ENCODE measurements at places on chromosomes 16 and 17. TPM values are rescaled to one million over a fixed set of nuclear protein-coding genes. Genes with fewer than 3 reads are reported as not detected.

DNA sequence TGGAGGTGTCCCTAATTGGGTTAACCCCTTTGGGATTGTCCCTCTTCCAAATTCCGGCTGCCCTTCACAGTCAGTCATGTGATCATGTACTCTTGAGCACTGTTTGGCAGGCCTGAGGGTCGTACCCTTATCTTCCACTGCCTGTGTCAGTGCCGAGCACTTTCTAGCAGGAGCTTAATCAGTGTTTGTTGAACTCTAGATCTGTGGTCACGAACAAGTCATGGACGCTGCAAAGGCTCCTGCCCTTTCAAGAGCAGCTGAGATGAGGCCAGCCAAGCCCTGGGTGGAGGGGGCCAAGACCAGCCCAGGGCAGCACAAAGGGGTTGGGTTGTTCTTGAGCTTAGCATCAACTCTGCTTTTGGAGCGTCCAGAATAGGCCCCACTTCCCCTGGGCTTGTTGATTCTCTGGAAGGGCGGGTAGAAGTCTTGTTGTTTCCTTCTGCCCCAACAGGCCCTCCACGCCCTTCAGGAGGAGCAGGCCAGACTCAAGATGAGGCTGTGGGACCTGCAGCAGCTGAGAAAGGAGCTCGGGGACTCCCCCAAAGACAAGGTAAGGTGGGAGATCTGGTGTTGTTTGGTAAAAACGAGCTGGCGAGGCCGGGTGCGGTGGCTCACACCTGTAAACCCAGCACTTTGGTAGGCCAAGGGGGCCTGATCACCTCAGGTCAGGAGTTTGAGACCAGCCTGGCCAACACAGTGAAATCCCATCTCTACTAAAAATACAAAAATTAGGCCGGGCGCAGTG, 5.3 kb downstream of the IFI35 start:
- peaks cover 45% of the 10 kb centered on the region for H3K36me3 ChIP-seq
- no peak overlapping the region for H3K27ac ChIP-seq
- no peak for DNase-seq
- no peak overlapping the region for H3K4me3 ChIP-seq

GRCh38 chr17:46195217-46195855, 2.1 kb upstream of the KANSL1 start:
- H3K4me1 ChIP-seq, result peaks cover 7% of the 10 kb centered on the region
- no peak overlapping the region for H3K27ac ChIP-seq
- no peak for DNase-seq
- no peak overlapping the region for H3K4me3 ChIP-seq
- H3K36me3 ChIP-seq, result peaks cover 3% of the 10 kb centered on the region
- no peaks in the 10 kb centered on the region for H3K27me3 ChIP-seq

GRCh38 chr17:50787106-50787505, 19.8 kb upstream of the ANKRD40CL start:
- DNase-seq, result no peak
- H3K27me3 ChIP-seq, result no peaks in the 10 kb centered on the region
- no peak overlapping the region for H3K27ac ChIP-seq
- H3K4me1 ChIP-seq, result peaks cover 12% of the 10 kb centered on the region
- no peaks in the 10 kb centered on the region for H3K36me3 ChIP-seq

DNA sequence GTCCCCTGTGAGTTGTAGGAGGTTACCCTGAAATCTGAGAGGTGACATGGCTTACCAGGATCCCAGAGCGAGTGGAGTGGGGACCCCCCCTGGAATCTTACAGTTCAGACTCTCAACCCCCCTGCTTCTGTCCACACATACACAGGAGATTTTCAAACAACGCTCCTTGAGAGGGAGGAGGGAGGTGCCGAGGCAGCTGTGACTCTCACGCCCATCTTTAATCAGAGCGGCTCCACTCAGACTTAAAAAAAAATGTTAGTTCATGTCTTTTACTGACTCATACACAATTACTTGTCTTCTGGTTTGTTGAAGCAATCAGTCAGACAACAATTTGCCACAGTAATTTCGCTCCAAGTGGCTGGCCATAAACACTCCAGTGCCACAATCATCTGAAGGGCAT, 15.4 kb upstream of the TMEM220 start:
- no peak for DNase-seq
- H3K4me1 ChIP-seq, result peaks cover 12% of the 10 kb centered on the region
- H3K4me3 ChIP-seq, result no peak overlapping the region
- no peaks in the 10 kb centered on the region for H3K27me3 ChIP-seq
- H3K36me3 ChIP-seq, result no peaks in the 10 kb centered on the region

DNA sequence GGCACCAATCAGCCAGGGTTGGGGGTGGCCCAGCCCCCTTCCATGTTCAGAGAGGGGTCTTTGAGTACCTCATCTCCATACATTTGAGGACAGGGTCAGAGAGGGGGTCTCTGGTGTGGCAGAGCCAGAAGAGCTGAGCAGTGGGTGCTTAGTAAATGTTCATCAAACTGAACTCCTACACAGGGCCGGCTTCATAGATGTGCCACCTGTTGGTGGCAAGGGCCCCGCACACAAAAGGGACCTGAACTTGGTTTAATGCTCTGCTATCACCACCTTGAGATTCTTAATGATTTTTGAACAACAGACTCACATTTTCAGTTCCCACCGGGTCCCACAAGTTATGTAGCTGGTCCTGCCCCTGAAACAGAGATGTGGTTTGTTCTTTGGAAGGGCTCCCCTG, 9.0 kb upstream of the C1QL1 start:
- no peak overlapping the region for H3K27ac ChIP-seq
- peaks cover 7% of the 10 kb centered on the region for H3K27me3 ChIP-seq
- no peaks in the 10 kb centered on the region for H3K36me3 ChIP-seq
- H3K4me1 ChIP-seq, result peaks cover 28% of the 10 kb centered on the region
- H3K4me3 ChIP-seq, result no peak overlapping the region

DNA sequence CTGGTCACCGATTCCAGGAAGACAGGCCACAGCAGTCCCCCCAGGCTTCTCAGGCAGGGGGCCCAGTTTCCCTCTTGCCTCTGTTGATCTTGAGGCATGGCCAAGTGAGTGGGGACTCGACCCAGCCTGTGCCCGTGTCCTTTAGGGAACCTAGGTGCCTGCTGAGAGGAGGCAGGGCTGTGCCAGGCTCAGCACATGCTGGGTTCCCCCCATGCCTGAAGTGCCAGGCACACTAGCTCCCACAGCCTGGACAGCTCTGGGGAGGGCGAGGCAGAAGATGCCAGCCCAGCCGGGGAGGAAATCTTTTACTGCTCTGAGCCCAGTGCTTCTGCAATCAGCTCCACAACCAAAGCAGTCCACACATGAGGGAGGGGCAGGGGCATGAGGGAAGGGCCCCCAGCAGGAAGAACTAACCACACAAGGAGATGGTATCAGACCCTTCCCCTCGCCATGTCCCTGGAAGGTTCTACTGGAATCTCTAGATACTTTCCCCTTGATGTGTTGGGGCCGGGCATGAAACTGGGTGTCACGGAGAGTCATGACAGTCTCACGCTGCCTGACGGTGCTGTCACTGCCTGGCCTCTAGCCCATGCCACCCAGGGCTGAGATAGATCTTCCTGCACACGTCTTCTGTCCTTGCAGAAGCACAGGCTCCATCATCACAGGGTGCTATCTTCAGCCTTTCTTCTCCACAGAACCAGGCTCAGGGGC, 25.5 kb downstream of the MYO18A start:
- no peak overlapping the region for H3K27ac ChIP-seq
- peaks cover 76% of the 10 kb centered on the region for H3K4me1 ChIP-seq
- no peak for DNase-seq
- no peak overlapping the region for H3K4me3 ChIP-seq
- H3K36me3 ChIP-seq, result peaks cover 27% of the 10 kb centered on the region

LRRC36 gene
- 4.3 TPM for total RNA-seq

KRTAP3-2 gene
- total RNA-seq, result not detected

Data from spinal cord (tissue), 10 donors.